ENCODE measurements at places on chromosomes 7 and 10.

GRCh38 chr10:12945690-12946359 lies 55.7 kb downstream of the CCDC3 start:
- no peak for DNase-seq

- no peak for DNase-seq
These were observed 291.4 kb downstream of the TNS3 start for GRCh38 chr7:47290466-47290865.

- DNase-seq = peak; percentile 40
These were observed 1.8 kb downstream of the HOXA10 start for GRCh38 chr7:27172315-27172774.

GRCh38 chr7:155344270-155344617 lies 46.6 kb downstream of the INSIG1 start:
- no peak for DNase-seq

DNA sequence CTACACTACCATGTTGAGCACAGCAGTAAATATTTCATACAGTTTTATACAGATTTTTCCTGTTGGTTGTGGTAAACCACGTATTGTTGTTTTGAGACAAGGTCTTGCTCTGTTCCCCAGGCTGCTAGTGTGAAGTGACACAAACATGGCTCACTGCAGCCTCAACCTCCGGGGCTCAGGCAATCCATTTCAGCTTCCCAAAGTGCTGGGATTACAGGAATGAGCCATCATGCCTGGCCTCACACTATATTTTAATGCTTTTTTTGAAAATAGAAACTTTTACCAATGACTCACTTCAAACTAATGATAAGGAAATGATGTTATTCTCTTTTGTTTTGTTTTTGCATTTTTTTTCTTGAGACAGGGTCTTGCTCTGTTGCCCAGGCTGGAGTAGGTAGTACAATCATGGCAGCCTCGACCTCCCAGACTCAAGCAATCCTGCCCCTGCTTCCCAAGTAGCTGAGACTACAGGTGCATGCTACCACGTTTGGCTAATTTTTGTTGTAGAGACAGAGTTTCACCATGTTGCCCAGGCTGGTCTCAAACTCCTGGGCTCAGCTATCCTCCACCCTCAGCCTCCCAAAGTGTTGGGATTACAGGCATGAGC lies 210.6 kb downstream of the TPST1 start:
- DNase-seq = no peak

DNA sequence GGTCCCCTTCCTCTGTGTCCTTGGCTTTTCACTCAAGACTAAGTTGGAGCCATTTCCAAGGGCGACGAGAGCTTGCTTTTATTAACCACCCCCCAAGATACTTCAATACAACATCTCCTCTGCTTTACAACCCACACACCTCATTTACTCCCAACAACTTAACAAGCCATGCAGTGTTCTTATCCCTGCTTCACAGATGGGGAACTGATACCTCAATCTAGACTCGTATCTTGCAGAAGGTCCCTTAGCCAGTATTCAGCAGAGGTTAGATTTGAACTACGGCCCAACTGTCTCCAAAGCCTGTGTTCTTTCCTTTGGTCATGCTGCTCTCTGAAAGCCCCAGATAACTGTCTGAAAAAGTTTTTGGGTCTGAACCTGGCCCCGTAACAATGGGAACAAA lies 444.8 kb downstream of the GRID1 start:
- DNase-seq = no peak

- DNase-seq = no peak
These were observed 327.5 kb upstream of the ZMIZ1 start for GRCh38 chr10:78740976-78741915.

GRCh38 chr7:24754906-24755506 lies 2.3 kb downstream of the GSDME start:
- no peak for DNase-seq

DNA sequence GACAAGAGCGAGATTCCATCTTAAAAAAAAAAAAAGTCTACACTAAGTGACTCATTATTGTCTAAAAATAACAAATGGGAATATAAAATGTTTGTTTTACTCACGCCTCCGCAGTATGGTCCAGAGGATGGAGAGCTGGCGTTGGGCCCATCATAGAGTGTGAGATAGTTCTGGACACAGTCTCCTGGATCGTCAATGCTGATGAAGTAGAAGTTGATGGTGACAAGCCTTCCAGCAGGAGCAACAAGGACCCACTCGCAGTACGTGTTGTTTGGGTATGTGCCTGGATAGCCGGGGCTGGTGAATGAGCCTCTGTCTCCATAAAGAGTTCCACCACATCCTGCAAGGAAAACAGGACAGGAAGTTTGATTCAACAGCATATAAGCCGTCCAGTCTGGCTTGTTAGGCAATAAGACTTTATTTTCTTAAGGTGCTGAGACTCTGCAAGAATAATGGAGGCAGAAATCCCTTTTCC lies 11.5 kb upstream of the RSU1 start:
- DNase-seq = no peak

GRCh38 chr7:144534196-144534595 lies 130.7 kb upstream of the NOBOX start:
- no peak for DNase-seq

DNA sequence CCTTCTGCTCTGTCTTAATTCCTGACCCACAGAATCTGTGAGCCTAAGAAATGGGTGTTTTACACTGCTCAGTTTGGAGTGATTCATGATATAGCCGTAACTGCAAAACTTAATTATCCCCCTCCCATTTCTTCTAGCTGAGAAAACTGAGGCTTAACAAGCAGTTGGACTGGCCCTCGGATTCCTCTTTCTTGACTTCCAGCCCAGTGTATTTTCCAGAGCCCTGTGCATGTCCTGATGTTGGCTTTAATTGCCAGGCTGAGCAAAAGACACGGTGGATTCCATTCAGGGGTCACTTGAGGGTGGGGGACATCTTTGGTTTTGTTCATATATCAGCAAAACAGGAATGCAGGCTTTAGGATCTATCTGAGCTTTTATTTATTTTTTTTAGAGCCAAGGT lies 489.8 kb downstream of the TYW1 start:
- no peak for DNase-seq

DNA sequence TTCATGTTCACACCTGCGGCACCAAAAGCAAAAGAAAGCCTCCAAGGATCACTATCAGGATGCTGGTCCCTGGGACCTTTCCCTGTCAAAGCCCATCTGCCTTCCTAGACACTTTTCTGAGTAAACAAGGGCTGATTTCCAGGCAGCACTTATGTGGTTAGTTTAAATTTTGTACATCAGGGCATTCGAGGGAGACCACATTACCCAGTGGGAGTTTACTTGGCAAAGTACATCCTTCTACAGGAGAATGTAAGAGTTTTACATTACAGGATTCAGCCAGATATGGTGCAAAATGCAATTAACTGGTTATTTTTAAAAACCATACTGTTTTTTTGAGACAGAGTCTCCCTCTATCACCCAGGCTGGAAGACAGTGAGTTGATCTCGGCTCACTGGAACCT lies 132.1 kb downstream of the CSTF2T start:
- DNase-seq = no peak

Data from NCI-H146 (cell line).